ENCODE measurements at places on chromosomes 7 and 10. TPM values are rescaled to one million over a fixed set of nuclear protein-coding genes. Genes with fewer than 3 reads are reported as not detected.

Gene MTURN
- 102 TPM for total RNA-seq

Gene HOXA7
- 7.8 TPM for total RNA-seq

Gene TEX36
- total RNA-seq: not detected

Gene MRC1
- 51.0 TPM for total RNA-seq

Gene RRP12
- 13.6 TPM for total RNA-seq

Gene OR2AE1
- total RNA-seq: not detected

Gene LMTK2
- 17.5 TPM for total RNA-seq

Gene CWF19L1
- 15.3 TPM for total RNA-seq

Gene OR2A1
- 0.36 TPM for total RNA-seq

DNA sequence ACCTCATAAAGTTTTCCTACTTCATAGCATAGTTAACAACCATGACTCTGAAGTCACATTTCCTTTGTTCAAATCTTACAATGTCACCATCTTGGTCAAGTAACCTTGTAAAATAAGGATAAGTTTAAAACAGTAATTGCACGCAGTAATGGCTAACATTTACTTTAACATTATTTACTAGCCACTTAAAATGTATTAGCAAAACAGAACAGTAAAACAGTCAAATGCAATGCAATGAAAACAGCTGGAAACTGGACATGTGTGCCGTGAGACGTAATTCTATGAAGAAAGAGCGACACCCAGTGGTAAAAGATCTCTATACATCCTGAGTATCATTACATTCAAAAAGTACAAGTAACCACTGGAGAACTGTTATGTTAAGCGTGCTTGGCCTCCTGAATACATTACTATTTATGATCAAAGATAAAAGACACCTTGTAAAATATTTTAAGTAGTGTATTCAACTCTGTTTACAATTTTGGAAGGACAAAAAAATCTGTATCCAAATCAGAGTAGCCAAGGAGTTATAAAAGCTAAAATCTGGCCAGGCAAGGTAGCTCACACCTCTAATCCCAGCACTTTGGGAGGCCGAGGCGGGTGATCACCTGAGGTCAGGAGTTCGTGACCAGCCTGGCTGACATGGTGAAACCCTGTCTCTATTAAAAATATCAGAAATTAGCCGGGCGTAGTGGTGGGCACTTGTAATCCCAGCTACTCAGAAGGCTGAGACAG, 27.2 kb downstream of the ATE1 start:
- H3K36me3 ChIP-seq: peaks cover 5% of the 10 kb centered on the region
- no peak for DNase-seq
- no peak overlapping the region for H3K27ac ChIP-seq

GRCh38 chr10:110485541-110485940, 12.2 kb upstream of the DUSP5 start:
- no peak overlapping the region for H3K4me3 ChIP-seq
- no peaks in the 10 kb centered on the region for H3K36me3 ChIP-seq
- H3K4me1 ChIP-seq: no peaks in the 10 kb centered on the region
- H3K27ac ChIP-seq: no peak overlapping the region
- DNase-seq: no peak
- H3K27me3 ChIP-seq: no peaks in the 10 kb centered on the region

DNA sequence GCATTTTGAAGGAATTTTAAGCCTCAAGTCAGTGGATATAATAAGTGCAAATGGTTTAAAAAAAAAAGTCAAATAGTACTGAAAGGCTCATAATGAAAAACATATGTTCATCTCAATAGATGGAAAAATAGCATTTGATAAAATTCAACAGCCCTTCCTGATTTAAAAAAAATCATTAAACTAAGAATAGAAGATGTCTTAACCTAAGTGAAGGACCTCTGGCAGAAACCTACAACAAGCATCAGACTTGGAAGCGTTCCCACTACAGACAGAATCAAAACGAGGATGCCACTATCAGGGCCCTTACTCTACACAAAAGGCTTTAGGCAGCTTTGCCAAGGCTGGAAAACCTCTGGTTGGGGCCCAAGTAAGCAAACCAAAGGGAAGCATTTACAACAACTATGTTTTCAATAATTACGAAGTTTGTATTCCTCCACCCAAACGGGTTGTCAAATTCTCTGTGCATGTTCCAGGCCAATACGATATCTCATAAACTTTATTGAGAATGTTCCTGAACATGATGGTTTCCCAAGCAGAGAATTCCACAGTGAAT, 45.1 kb downstream of the CYTH3 start:
- peaks cover 31% of the 10 kb centered on the region for H3K4me1 ChIP-seq
- no peak for DNase-seq
- no peaks in the 10 kb centered on the region for H3K36me3 ChIP-seq

- no peaks in the 10 kb centered on the region for H3K36me3 ChIP-seq
- H3K27me3 ChIP-seq: no peaks in the 10 kb centered on the region
- DNase-seq: peak; percentile 69
- H3K4me3 ChIP-seq: peak overlapping the region; percentile 12
- peaks cover 24% of the 10 kb centered on the region for H3K4me1 ChIP-seq
Measured at GRCh38 chr7:76364198-76364584, 5.4 kb upstream of the YWHAG start.

DNA sequence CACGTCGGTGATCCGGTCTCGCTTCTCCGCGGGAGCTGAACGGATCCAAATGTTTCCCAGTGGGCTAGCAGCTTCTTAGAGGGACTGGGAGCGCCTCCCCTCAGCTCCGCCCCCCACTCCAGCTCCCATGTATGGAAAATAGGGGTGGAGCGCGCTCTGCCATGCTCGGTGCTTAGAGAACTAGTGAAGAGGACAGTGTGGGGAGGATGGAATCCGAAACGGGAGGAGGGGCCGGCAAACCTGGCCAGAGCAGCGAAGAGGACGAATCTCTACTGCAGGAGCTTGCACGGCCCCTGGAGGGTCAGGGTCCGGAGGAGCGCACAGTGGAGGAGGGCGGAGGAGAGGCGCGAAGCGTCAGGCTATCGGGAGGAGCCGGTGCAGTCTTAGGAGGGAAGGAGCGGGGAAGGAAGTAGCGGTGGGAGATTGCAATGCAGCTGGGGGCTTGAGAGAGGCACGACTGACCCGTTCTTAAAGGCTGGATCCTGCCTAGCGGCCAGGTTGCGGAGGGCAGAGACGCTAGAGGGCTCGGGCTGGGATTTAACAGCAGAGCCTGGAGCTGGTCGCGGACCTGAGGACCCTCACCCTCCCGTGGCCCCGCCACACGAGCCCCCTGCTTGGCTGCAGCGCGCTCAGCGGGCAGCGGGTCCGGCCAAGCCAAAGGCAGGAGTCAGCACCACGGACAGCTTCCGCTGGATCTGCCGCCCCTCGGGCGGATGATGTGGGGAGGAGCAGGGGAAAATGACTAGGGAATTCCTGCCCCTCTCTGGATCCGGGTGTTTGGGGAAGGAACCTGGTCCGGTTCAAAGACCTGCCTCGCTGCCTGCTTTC, at the start of gene PRLHR:
Gene PRLHR (minus strand): TSS at position 51 of the 828 bp plus-strand sequence. CDS start 404 bp downstream, outside the sequence.
- H3K4me1 ChIP-seq: no peaks in the 10 kb centered on the region
- H3K36me3 ChIP-seq: no peaks in the 10 kb centered on the region
- DNase-seq: no peak

DNA sequence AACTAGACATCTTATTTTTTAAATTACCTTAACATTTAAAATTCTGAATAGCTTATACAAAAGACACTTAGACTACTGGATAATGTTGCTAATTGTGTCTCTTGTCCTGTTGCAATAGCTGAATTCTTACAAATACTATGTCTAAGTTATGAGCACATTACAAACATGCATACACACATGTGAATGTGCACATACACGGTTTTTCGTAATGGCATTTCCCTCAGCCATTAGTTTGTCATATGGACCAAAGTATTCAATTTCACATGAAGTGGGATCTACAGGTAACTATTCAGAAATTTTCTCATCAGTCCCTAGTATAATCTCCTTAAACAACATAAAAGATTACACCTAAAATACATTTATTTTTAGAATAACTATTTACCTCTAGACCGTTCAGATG, 178.6 kb upstream of the BET1 start:
- no peak for DNase-seq
- H3K27ac ChIP-seq: no peak overlapping the region
- H3K36me3 ChIP-seq: no peaks in the 10 kb centered on the region
- peaks cover 9% of the 10 kb centered on the region for H3K4me1 ChIP-seq
- H3K4me3 ChIP-seq: no peak overlapping the region
- no peaks in the 10 kb centered on the region for H3K27me3 ChIP-seq

Measured in sigmoid colon (tissue), 7 donors.